ENCODE measurements at places on chromosomes 3 and 15.
A peak's percentile ranks its signal among the peaks of the same experiment; 100 is the strongest.

DNA sequence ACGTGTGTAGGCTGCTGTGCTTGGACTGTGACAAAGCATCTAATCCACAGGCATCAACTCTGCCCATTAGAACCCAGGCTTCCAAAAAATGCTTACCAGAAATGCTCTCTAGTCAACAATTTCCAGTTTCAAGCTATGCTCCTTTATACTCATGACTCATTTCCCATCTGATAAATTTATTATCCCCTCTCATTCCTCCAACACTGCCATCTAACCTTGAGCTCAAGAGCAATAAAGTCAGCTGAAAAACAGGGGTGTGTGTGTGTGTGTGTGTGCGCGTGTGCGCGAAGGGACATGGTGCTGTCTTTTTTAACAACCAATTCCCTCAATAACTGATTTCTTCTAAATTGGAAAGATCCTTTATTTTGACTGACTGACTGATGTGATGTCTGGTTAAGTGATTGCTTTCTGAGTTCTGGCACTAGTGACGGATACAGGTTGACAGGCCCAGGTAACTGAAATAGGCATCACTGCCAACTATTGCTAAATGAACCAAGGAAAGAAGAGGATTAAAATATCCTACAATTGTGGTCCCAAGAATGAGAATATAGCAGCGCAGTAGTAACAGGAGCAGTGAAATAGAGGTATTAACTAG is 405.5 kb downstream of the ZNF385D start:
- H3K36me3 ChIP-seq = no peaks in the 10 kb centered on the region
- H3K27me3 ChIP-seq = no peaks in the 10 kb centered on the region
- no peak overlapping the region for H3K4me3 ChIP-seq
- H3K27ac ChIP-seq = no peak overlapping the region
- H3K4me1 ChIP-seq = no peaks in the 10 kb centered on the region

DNA sequence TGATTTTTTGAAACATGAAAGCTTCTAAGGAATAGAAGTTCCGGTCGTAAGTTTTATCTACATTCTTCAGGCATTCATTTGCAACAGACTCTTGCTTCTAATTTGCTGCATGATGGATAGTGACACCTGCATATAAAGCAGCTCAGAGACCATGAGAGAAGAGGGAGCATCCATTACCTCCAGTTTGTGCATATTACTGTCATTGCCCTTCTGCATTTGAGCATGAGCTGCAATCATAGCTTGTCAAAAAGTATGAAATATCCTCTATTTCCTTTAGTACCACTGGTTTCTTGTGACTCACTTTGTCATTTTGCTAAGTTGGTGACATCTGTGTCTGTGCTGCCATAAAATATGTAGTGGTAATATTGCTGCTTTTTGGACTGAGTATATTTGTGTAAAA is 160.1 kb upstream of the STAC start:
- no peak for DNase-seq
- H3K4me3 ChIP-seq = no peak overlapping the region
- peaks cover 14% of the 10 kb centered on the region for H3K4me1 ChIP-seq

DNA sequence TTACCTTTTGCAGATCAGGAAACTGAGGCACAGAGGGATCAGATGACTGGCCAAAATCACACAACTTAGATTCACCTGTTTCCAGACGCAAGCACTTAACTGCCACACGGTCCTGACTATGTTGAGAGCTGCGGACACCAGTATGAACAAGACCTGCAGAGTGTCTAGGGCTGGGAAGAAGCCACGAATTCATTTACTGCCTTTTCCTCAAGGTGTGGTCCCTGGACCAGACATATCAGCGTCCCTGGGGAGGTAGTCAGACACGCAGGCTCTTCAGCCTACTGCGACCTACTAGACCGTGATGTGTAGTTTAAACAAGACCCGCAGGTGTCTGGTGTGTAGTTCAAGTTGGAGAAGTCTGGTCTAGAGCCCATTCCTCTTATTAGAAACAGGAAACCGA is 541 bp upstream of the SLC6A11 start:
- H3K4me1 ChIP-seq = peaks cover 9% of the 10 kb centered on the region
- H3K4me3 ChIP-seq = peak overlapping the region; percentile 60
- H3K27ac ChIP-seq = no peak overlapping the region
- H3K27me3 ChIP-seq = peaks cover 80% of the 10 kb centered on the region
- no peak for DNase-seq

GRCh38 chr3:189202583-189202982 is 30.8 kb downstream of the TPRG1 start:
- no peaks in the 10 kb centered on the region for H3K27me3 ChIP-seq
- no peaks in the 10 kb centered on the region for H3K36me3 ChIP-seq
- no peak for DNase-seq

GRCh38 chr3:176967522-176967921 is 229.8 kb downstream of the TBL1XR1 start:
- H3K27ac ChIP-seq = peak overlapping the region; percentile 97
- no peak overlapping the region for H3K4me3 ChIP-seq
- H3K4me1 ChIP-seq = peaks cover 48% of the 10 kb centered on the region
- H3K36me3 ChIP-seq = no peaks in the 10 kb centered on the region

DNA sequence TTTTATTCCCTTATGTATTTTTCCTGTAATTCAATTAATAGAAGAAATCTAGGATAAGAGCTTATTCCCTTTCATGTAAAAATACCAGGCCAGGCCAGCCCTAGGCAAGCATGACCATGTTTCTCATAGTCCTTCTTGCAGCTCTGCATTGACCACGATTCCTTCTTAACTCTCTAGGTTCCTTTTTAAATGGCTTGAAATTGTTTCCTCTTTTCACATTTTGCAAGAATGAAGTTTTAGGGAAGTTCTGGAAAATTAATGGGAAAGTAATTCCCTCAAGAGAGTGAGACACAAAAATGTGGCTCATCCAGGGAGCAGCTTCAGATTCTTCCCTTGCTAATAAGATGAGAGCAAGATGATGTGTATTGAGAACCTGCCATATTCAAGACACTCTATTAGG is 116.5 kb upstream of the FGF7 start:
- DNase-seq = no peak
- H3K4me1 ChIP-seq = no peaks in the 10 kb centered on the region
- H3K4me3 ChIP-seq = no peak overlapping the region
- no peak overlapping the region for H3K27ac ChIP-seq

DNA sequence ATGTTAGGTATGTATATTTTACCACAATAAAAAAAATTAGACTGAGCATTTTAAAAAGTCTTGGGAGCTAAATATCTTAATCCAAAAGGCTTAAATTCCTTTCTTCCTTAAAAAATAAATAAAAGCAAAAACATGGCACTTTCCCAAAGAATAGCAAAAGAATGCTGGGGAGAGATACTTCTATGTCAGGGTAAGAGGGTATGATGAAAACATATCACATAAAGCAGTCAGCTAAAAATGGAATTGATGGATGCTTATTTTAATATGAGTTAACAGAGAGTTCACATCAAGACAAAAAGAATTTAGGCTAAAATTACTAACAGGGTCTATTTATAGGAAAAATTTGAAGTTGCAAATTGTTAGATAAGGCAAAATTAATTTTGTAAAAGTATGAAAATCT is 141.0 kb downstream of the MYLK start:
- no peak for DNase-seq
- H3K27me3 ChIP-seq = no peaks in the 10 kb centered on the region
- H3K4me3 ChIP-seq = no peak overlapping the region
- peak overlapping the region; percentile 52 for H3K27ac ChIP-seq
- H3K4me1 ChIP-seq = peaks cover 28% of the 10 kb centered on the region

DNA sequence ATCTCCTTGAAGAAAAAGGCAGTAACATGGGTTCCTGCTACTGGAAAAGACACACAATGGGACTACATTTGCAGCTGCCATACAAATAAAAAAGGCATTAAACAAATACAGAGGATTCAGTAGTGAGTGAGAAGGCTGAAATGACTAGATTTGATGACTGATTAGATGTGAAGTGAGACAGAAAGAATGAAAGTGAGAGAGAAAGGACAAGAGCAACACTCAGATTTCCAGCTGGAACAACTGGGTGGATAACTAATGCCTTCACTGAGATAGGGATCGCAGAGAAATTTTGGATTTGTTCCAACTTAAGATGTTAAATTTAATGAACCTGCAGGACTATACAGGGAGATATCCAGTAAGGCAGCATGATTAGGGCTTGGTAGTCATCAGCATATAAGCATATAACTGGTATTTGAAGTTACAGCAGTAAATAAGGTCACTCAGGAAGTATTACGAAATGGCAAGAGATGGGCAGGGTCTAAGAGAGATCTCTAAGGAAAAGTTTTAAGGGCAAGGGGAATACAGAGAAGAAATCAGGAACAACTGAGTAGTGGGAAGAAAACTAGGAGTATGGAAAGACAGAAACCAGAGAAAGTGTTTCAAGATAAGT is 8.2 kb downstream of the OSBPL11 start:
- H3K36me3 ChIP-seq = peaks cover 7% of the 10 kb centered on the region
- peaks cover 16% of the 10 kb centered on the region for H3K4me1 ChIP-seq
- H3K27me3 ChIP-seq = no peaks in the 10 kb centered on the region

DNA sequence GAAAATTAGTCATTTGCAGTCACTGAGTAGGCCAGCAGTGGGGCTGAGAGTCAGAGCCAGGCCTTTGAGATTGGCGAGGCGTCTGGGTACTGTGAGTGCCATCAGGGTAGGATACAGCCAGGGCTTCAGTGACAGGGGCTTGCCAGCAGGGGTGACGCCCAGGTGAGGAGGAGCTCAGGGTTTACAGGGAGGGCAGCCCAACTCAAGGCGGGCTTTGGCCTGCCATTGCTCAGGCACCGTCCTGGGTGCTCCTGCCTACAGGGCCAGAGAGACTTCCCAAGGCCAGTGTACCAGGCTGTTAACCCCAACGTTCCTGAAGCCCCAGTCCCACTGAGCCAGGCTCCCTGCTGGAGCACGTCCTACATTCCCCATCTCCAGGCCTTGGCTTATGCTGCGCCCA is 152.0 kb downstream of the FBLN2 start:
- no peaks in the 10 kb centered on the region for H3K4me1 ChIP-seq
- no peaks in the 10 kb centered on the region for H3K36me3 ChIP-seq
- H3K4me3 ChIP-seq = no peak overlapping the region
- DNase-seq = no peak
- no peak overlapping the region for H3K27ac ChIP-seq
- peaks cover 25% of the 10 kb centered on the region for H3K27me3 ChIP-seq

DNA sequence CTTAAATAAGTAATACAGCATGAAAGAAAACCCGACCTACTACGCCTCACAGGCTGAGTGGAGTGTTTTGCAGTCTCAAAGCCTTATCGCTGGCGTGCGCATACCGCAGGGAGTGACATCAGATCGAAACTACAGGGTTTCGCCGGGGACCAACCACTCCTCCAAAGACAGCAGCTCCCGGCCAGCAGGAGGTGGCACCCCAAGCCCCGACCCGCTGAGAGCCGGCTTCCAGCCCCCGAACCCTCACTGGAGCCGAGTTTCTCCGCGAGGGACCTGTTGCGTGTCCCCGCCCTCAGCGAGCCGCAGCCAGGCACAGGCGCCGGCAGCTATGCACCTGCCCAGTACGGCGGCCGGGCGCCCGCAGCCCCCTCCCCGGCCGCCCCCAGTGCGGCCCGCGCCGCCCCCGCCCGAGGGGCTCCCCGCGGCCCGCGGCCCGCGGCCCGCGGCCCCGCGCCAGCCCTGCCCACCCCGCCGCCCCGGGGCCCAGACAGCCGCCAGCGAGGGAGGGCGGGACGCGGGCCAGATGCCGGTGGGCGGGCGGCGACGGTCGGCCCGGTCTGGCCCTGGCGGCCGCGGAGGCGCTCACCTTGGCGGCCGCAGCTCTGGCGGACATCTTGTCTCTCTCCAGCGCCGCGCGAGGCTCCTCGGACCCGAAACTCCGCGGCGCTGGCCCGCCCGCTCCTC is 710 bp downstream of the TJP1 start:
- peaks cover 38% of the 10 kb centered on the region for H3K4me1 ChIP-seq
- H3K27me3 ChIP-seq = no peaks in the 10 kb centered on the region
- peaks cover 14% of the 10 kb centered on the region for H3K36me3 ChIP-seq
- DNase-seq = peak; percentile 74
- peak overlapping the region; percentile 86 for H3K4me3 ChIP-seq

GRCh38 chr3:192482809-192483208 is 244.5 kb downstream of the FGF12 start:
- peaks cover 21% of the 10 kb centered on the region for H3K4me1 ChIP-seq
- H3K27ac ChIP-seq = no peak overlapping the region
- no peaks in the 10 kb centered on the region for H3K36me3 ChIP-seq
- DNase-seq = no peak

DNA sequence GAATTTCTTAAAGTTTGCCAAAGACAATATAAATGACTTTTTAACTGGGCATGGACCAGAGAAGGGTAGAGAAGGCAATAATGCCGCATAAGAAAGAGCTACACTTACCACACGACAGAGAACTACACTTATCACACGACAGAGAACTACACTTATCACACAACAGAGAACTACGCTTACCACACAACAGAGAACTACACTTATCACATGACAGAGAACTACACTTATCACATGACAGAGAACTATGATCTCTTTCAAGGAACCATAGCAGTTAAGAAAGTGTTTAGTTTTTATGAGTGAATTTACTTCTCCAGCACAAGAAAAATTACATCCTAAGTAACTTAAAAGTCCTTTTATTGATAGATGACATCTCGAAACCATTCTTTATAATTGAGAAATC is 32.0 kb downstream of the DCUN1D1 start:
- H3K27ac ChIP-seq = no peak overlapping the region
- H3K4me3 ChIP-seq = no peak overlapping the region
- H3K27me3 ChIP-seq = no peaks in the 10 kb centered on the region
- no peaks in the 10 kb centered on the region for H3K4me1 ChIP-seq

DNA sequence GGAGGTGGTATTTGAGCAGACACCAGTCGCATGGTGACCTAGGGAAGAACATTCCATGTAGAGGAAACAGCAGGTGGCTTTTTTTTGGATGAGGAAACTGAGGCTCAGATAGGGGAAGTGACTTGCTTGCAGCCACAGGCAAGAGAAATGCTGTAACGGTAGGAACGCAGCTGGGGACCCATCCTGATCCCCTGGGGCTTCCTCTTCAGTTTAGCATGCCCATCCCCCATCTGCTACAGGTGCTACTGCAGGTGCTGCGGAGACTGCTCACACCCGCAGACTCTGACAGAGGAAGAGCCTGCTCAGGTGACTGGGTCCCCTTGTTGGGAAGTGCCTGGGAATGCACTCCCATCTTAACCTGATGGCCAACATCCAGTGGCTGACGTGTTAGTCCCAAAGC is 55.4 kb upstream of the SEC13 start:
- no peak for DNase-seq
- no peak overlapping the region for H3K27ac ChIP-seq
- no peaks in the 10 kb centered on the region for H3K4me1 ChIP-seq
- H3K36me3 ChIP-seq = no peaks in the 10 kb centered on the region
- H3K27me3 ChIP-seq = peaks cover 16% of the 10 kb centered on the region

- H3K36me3 ChIP-seq = no peaks in the 10 kb centered on the region
- DNase-seq = no peak
- peak overlapping the region; percentile 86 for H3K27ac ChIP-seq
- H3K4me3 ChIP-seq = no peak overlapping the region
- no peaks in the 10 kb centered on the region for H3K27me3 ChIP-seq
- peaks cover 76% of the 10 kb centered on the region for H3K4me1 ChIP-seq
Measured at GRCh38 chr3:194274424-194275085, 76.6 kb downstream of the CPN2 start.

- H3K27me3 ChIP-seq = peaks cover 50% of the 10 kb centered on the region
- H3K4me3 ChIP-seq = peak overlapping the region; percentile 93
- peaks cover 27% of the 10 kb centered on the region for H3K4me1 ChIP-seq
- H3K27ac ChIP-seq = no peak overlapping the region
- DNase-seq = no peak
- no peaks in the 10 kb centered on the region for H3K36me3 ChIP-seq
Measured at GRCh38 chr3:171458071-171458863, 1.9 kb downstream of the TNIK start.

GRCh38 chr3:4587838-4588105 is 94.6 kb downstream of the ITPR1 start:
- peaks cover 23% of the 10 kb centered on the region for H3K4me1 ChIP-seq
- no peaks in the 10 kb centered on the region for H3K27me3 ChIP-seq
- no peak overlapping the region for H3K4me3 ChIP-seq
- H3K36me3 ChIP-seq = no peaks in the 10 kb centered on the region
- no peak overlapping the region for H3K27ac ChIP-seq
- no peak for DNase-seq

All from mesothelial cell of epicardium (in vitro differentiated cells).